Dorsolateral prefrontal cortex (tissue), 122 donors: ENCODE measurements at places on chromosomes 2 and 18. TPM values are rescaled to one million over a fixed set of nuclear protein-coding genes. Genes with fewer than 3 reads are reported as not detected.

The ADD2 gene
- total RNA-seq: 116 TPM

The CTNNA2 gene
- 184 TPM for total RNA-seq

The CNRIP1 gene
- 85.1 TPM for total RNA-seq

The MC2R gene
- not detected for total RNA-seq
